ENCODE measurements at places on chromosomes 7 and 10.

DNA sequence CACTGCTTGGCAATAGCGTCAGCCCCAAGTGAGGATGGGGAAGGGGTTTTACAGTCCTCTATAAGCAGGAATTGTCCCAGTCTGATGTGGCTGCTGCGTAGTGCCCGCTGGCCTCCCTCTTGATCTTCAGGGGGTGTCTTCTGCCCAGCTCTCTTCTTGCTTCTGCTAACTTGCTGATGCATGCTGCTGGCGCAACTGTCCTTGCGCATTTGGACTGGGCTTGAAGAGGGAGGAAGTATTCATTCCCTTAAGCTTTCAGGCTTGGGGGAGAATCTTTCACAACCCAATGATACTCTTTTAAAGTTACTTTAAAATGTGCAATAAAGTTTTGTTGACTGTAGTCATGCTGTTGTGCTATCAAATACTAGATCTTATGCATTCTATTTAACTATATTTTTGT lies 10.3 kb downstream of the GALNT11 start:
- no peaks in the 10 kb centered on the region for H3K36me3 ChIP-seq
- no peak overlapping the region for H3K27ac ChIP-seq
- no peak for DNase-seq
- H3K4me1 ChIP-seq = no peaks in the 10 kb centered on the region

- no peak overlapping the region for H3K4me3 ChIP-seq
- H3K27ac ChIP-seq = no peak overlapping the region
These were observed 117.9 kb upstream of the AGR3 start for GRCh38 chr7:16999541-17000267.

DNA sequence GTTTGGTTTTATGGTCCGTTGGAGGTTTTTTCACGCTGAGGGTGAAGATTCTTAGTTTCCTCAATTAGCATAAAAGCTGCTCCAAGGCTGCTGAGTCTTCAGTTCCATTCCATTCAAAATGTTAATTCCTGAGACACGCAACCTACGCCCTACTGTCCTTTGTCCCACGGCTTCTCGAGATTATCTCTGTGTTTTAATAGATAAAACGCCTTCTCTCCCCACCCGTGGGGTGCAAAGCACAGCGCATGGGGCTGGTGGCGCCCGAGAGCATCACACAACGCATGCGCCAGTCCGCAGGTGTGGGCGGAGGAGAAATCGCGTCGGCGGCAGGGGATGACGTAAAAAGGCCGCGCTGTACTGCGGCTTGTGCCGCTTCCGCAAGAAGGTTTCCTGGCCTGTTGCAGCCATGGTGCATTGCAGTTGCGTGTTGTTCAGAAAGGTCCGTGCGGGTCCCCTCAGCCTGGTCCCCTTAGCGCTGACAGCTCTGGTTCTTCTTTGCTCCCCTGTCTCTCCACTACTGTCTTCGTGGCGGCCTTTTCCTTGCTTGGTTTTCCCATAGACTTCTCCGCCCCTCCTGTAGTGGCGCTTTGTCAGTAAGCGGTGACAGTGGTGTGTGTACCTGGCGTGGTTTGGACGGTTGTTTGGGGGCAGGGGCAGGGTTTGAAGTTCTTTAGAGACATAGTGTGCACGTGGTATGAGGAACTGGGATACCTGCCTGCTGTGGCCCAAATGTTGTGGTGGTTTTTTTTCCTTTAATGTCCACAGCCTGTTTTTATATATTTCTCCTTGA lies at the start of gene GTPBP10:
Gene GTPBP10, plus strand, starts transcription at position 381 of the 790 bp plus-strand sequence. Its CDS starts 26 bp downstream, at position 407.
- H3K27ac ChIP-seq = peak within 1 kb of the TSS; percentile 78
- H3K4me3 ChIP-seq = peak within 1 kb of the TSS; percentile 90
- no peaks in the 10 kb centered on the region for H3K36me3 ChIP-seq

- DNase-seq = no peak
- H3K4me1 ChIP-seq = peaks cover 48% of the 10 kb centered on the region
- H3K4me3 ChIP-seq = no peak overlapping the region
These were observed 44.3 kb upstream of the PDCD4 start for GRCh38 chr10:110827410-110827809.

DNA sequence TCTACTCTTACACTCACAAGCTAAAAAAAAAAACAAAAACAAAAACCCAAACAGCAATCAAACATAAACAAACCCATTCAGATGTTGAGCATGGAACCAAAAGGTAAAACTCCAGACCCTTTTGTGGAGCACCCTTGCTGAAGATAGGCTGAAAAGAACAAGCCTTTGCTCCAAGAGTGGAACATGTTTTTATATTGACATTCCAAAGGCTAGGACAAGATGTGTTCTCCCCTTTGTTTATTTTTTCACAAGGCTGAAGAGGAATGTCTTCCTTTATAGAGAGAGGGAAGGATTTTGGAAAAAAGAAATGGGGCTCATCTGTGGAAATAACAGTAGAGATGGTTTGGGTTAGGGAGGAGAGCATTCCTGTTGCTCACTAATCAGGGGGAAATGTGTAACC lies 87.2 kb upstream of the ELMO1 start:
- peak overlapping the region; percentile 91 for H3K27ac ChIP-seq
- DNase-seq = peak; percentile 12

DNA sequence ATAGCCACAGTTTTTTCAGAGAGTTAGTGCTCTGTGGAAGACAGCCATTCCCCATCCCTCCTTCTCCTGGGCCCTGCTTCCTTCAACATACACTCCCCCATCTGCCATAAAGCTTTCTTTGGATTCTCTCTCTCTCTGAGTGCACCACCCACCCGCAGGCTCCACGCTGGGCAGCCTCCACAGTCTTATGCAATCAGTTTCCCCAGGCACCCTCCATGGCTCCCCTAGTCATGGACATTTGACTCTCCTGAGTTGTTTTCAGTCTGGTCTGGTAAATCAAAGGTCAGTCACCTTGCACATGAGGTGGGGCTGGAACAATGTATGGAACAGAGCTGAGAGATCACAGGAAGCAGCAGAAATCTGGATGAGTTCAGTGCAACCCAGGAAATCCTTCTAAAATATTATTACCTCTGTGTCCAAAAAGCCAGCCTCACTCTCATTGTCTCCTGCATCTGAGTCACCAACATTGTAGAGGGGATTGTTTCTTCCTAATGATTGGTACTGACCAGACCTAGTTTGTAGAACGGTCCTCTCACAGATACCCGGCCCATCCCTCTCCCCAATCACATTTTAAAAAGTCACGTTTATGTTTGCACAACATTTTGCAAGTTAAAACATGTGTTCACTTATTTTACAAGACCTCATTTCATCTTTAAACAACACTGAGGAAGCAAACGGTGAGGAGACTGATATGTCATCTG lies 70.1 kb downstream of the CYCS start:
- no peaks in the 10 kb centered on the region for H3K27me3 ChIP-seq
- no peak for DNase-seq
- H3K4me3 ChIP-seq = no peak overlapping the region
- no peak overlapping the region for H3K27ac ChIP-seq

- no peak overlapping the region for H3K27ac ChIP-seq
- no peaks in the 10 kb centered on the region for H3K27me3 ChIP-seq
- H3K4me3 ChIP-seq = no peak overlapping the region
- H3K36me3 ChIP-seq = no peaks in the 10 kb centered on the region
- no peaks in the 10 kb centered on the region for H3K4me1 ChIP-seq
These were observed 24.0 kb upstream of the TM9SF3 start for GRCh38 chr10:96610817-96611216.
